ENCODE measurements at places on chromosomes 6 and 20. TPM values are rescaled to one million over a fixed set of nuclear protein-coding genes. Genes with fewer than 3 reads are reported as not detected.
A peak's percentile ranks its signal among the peaks of the same experiment; 100 is the strongest.

Gene SERAC1
- 3.9 TPM for total RNA-seq

DNA sequence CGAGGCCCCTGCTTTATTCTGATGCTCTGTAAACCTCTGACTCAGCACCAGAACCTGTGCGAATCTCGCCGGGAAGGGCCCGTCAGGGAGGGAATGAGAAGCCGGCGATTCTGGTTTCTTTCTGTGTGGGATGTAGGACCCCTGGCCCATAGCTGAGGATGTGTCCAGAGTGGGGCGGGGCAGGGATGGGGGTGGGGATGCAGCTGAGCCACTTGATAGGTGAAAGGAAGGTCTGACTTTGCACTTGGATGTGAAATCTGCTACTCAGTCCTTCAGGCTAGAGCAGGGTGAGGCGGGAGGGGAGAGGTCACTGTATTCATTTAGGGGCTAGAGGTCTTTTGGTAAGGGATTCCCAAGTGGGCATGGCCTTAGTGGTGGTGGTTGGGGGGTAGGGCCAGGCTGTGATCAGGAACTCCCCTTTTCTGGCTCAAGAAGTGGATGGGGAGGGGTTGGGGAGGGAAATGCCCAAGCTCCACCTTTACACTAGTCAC lies 2.3 kb downstream of the TOX2 start:
- H3K27me3 ChIP-seq: peaks cover 51% of the 10 kb centered on the region
- peak overlapping the region; percentile 61 for H3K4me3 ChIP-seq
- no peaks in the 10 kb centered on the region for H3K36me3 ChIP-seq
- DNase-seq: peak; percentile 55

DNA sequence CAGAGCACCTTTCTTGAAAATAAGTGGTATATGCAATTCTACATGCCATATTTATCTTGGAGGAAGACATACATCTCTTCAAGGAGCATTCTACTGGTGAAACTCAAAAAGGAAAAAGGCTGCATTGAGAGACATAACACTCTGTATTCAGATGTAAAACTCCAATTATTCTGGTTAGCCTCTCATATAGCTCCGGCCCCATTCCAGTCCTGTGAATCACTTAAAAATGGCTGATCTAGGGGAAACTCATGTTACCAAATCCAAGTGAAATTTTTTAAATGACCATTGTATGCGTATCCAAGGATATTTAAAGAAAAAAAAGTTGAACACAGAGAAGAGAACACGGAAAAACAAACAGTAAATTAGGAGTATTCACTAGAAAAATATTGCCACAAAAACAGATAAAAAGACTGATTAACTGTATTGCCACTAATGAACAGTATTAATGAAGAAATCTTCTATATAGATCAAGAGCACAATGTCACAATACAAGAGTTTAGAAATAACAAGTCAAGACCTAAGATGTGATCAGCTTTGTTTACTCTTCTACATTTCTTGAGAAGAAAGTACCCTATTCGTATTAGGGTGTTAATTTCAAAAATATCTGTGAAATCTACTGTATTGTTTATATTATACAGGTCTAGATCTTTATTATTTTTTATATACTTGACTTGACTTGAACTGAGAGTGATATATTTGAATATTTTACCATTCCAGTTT lies 124.5 kb upstream of the GJE1 start:
- H3K27me3 ChIP-seq: peaks cover 14% of the 10 kb centered on the region
- no peaks in the 10 kb centered on the region for H3K36me3 ChIP-seq
- no peak overlapping the region for H3K4me3 ChIP-seq
- no peak for DNase-seq
- H3K27ac ChIP-seq: no peak overlapping the region

Gene CBLN4
- total RNA-seq: not detected

DNA sequence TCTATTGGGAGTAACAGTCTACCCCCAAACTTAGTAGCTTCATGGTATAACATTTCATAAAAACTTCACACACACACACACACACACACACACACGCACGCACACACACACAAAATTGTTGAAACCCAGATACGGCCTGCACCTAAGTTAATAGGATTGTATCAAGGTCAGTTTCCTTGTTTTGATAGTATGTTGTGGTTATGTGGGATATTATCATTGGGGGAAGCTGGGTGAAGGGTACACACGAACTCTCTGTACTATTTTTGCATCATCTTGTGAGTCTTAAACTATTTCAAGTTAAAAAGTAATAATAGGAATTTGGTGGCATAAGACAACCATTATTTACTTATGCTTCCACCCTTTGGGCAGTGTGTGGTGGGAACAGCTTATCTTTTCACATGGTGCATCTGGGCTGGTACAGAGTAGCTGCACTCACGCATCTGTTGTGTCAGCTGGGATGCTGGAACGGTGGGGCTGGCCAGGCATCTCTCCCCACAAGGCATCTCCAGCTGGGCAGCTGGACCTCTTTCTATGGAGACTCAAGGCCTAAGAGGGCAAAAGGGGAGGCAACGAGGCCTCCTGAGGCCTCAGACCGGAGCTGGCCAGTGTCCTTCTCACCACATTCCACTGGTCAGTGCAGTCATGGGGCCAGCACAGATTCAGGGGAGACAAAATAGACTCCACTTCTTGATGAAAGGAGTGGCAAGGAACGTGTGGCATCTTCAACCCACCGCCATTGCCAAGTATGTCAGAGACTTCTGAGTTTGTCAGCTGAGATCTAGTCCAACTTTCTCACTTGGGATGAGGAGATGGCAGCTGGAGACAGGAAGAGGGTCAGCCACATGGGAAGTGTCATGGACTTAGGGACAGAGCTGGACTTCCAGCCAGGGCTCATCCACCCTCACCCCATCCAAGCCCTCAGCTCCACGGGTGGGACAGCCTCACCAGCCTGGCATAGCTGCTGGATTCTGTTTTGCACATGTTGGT lies 20.5 kb upstream of the IP6K3 start:
- no peak overlapping the region for H3K27ac ChIP-seq
- no peak overlapping the region for H3K4me3 ChIP-seq
- H3K4me1 ChIP-seq: peaks cover 2% of the 10 kb centered on the region
- H3K27me3 ChIP-seq: no peaks in the 10 kb centered on the region

DNA sequence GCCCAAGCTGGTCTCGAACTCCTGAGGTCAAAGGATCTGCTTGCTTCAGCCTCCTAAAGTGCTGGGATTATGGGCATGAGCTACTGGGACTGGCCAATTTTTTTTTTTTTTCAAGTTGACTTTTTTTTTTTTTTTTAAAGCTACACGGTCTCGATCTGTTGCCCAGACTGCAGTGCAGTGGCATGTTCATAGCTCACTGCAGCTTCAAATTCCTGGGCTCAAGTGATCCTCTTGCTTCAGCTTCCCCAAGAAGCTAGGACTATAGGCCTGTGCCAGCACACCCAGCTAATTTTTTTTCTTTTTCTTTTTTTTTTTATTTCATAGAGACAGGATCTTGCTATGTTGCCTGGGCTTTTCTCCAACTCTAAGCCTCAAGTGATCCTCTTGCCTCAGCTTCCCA lies 59.5 kb downstream of the NCOA3 start:
- no peak overlapping the region for H3K27ac ChIP-seq
- no peak overlapping the region for H3K4me3 ChIP-seq
- no peak for DNase-seq
- H3K4me1 ChIP-seq: peaks cover 69% of the 10 kb centered on the region

- DNase-seq: no peak
- no peak overlapping the region for H3K4me3 ChIP-seq
- H3K27ac ChIP-seq: no peak overlapping the region
- H3K27me3 ChIP-seq: no peaks in the 10 kb centered on the region
- H3K36me3 ChIP-seq: peaks cover 14% of the 10 kb centered on the region
- H3K4me1 ChIP-seq: peaks cover 42% of the 10 kb centered on the region
Observed at GRCh38 chr6:42322676-42323075, 105.0 kb upstream of the MRPS10 start.

Data from activated CD4-positive, alpha-beta T cell treated with anti-CD3 and anti-CD28 coated beads for 36 hours (primary cell).